Activated T-cell treated with anti-CD3 and anti-CD28 coated beads, Interleukin-2, amount 50 U/mL, for 4 hours (primary cell): ENCODE measurements at places on chromosomes 6 and 20. TPM values are rescaled to one million over a fixed set of nuclear protein-coding genes. Genes with fewer than 3 reads are reported as not detected.

COL12A1 gene
- 0.40 TPM for total RNA-seq

ENPP5 gene
- not detected for total RNA-seq

SLC22A2 gene
- total RNA-seq = not detected

FOXS1 gene
- total RNA-seq = not detected

SYCP2 gene
- total RNA-seq = 2.5 TPM

RAB5IF gene
- total RNA-seq = 153 TPM

ARMC12 gene
- 0.43 TPM for total RNA-seq

GCNT2 gene
- total RNA-seq = 0.92 TPM

OR2J3 gene
- total RNA-seq = not detected

CLVS2 gene
- total RNA-seq = not detected

BPIFB4 gene
- total RNA-seq = not detected

HRH3 gene
- total RNA-seq = not detected

PHF3 gene
- total RNA-seq = 27.7 TPM

REM1 gene
- not detected for total RNA-seq
